GDM1 (cell line): ENCODE measurements at places on chromosomes 13 and 19.

DNA sequence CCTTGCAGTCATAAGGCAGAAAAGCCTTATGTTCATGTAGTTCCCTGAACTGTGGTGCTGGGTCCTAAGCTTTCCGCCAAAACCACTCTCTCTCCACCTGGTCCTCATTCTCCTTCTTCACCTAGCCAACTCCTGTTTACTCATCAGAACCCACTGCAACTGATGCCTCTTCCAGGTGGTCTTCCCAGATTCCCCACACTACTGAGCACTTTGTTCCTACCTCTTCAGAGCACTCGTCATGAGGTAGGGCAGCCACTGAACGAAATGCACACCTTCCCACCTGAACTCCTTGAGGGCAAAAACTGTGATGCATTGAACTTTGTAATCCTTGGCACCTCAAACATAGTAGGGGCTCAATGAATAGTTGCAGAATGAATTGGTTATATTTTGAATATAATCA is 100.4 kb downstream of the DOCK9 start:
- DNase-seq, result no peak

DNA sequence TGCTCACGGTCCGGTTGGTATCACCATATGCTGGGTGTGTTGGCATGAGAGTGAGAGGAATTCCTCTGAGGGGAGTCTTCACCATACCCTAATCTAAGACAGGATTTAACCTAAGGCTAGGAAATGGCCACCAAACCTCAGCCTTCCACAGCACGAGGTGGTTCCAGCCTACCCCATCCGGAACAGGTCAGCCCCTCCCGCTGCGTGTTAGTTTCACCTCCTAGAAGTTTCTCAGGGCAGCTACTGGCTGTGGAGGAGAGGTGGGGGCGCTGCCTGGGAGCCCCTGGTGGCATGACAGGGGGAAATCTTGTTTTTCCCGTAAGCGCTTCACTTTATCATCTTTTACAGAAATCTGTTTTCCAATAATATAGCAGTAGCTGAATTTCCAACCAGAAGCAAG is 55.1 kb downstream of the RGCC start:
- no peak for DNase-seq

- no peak for DNase-seq
Observed at GRCh38 chr19:17339088-17339741, 1.9 kb downstream of the GTPBP3 start.

GRCh38 chr13:66001140-66001539 is 1229.0 kb downstream of the PCDH9 start:
- no peak for DNase-seq

GRCh38 chr13:48579165-48579918 is 46.5 kb upstream of the RCBTB2 start:
- peak; percentile 50 for DNase-seq

- DNase-seq, result no peak
Observed at GRCh38 chr13:79190932-79191331, 215.1 kb downstream of the RBM26 start.

DNA sequence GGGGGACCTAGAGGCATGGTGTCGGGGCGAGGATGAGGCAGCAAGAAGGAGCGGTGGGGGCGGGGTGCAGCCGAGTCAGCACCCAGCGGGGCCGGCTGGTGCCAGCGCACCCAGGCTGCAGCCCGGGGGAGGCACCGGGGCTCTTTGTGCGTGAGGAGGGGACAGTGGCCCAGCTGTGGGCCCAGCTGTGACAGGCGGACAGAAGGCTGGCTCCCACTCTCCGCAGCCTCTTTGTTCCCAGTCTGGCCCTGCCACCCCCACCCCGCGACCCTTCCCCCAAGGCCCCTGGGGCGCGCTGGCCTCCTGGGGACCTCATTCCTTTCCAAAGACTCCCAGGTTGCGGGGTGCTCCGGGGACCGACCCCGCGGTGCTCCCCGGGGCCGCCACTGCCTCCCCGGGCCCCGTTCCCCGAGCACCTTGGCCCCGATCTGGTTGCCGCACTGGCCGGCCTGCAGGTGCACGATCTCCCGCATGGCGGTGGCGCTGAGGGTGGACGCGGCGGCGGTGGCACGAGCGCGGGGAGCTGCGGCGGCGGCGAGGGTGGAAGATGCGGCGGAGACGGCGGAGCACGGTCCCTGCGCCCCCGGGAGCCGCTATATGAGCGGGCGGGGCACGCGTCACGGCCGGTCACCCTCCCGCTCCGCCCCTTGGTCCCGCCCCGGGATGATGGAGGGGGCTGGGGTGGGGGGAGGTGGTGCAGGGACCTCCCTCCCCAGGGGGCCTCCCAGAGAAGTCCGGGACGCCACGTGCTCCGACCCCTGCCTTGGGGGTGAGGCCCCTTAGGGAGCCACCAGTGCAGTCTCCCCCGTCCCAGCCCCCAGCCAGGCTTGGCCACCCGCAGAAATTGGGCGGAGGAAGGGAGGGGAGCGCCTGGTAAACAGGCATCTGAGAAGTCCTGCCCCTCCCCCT is at the start of gene TUBB4A:
Gene TUBB4A (minus strand): TSS at position 570 of the 909 bp plus-strand sequence. CDS start 97 bp downstream, at position 473.
- DNase-seq, result no peak

GRCh38 chr13:33543631-33544265 is 258.2 kb upstream of the STARD13 start:
- DNase-seq, result peak; percentile 19

GRCh38 chr13:20882206-20882605 is 20.3 kb downstream of the XPO4 start:
- no peak for DNase-seq

DNA sequence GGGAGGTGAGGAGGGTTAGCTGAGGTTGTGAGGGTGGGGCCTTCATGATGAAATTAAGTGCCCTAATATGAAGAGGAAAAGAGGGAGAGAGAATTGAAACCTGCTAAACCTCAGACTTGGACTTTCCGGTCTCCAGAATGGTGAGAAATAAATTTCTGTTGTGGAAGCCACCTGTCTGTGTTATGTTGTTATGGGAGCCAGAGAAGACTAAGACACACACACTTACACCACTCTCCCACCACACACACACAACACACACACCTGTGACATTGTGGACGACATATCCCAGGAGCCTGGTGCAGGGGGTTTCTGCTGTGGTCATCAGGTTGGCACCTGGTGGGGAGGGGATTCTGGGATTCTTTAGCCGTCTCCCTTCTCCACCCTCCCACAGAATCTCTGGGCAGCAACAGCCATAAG is 14.0 kb downstream of the KLK4 start:
- no peak for DNase-seq

DNA sequence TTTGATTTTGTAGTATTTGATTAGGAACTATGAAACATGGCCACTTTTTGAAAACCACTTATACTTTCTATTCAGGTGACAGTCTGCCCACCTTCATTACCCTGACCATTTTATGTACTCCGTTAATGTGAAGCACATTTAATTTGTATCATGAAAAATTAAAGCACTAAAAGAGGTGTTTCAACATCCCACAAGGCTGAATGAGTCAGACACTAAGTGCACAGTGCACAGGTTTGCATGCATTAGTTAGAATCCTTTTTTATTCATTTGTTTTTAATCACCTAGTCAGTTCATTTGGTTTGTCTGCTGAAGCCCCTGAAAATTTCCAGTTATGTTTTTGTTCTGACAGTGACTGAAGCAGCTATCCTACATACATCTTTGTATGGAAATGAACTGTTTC is 271.0 kb downstream of the SLITRK5 start:
- DNase-seq, result no peak

- DNase-seq, result no peak
Observed at GRCh38 chr19:55075371-55075998, at the start of gene EPS8L1. EPS8L1 (plus strand) TSS chr19:55075869; CDS start chr19:55076445, 576 bp downstream.

GRCh38 chr13:92984151-92984550 is 242.5 kb upstream of the GPC6 start:
- no peak for DNase-seq

GRCh38 chr13:84430446-84430845 is 548.2 kb upstream of the SLITRK1 start:
- DNase-seq, result no peak

GRCh38 chr19:5261156-5261890 is 79.3 kb downstream of the PTPRS start:
- DNase-seq, result no peak

DNA sequence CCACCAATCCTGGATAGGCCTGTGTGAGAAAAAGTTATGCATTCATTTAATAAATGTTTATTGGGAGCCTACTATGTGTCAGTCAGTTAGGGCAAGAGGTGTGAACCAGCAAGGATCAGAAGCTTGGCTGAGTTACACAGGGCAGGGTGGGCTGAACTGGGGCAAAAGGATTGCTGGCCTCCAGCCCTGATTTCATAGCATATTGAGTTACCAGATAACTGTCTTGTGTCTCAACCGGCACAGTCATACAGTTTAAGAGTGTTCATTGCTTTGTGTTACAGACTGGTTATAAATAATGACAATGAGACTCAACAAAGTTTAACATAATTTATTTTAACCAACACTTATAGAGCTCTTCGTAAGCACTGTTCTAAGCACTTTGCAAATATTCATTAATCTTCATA is 253.8 kb downstream of the DLEU7 start:
- DNase-seq, result no peak

- DNase-seq, result no peak
Observed at GRCh38 chr13:50124536-50125303, 109.5 kb downstream of the KCNRG start.

- DNase-seq, result no peak
Observed at GRCh38 chr19:35379992-35380391, 9.1 kb downstream of the GPR42 start.

DNA sequence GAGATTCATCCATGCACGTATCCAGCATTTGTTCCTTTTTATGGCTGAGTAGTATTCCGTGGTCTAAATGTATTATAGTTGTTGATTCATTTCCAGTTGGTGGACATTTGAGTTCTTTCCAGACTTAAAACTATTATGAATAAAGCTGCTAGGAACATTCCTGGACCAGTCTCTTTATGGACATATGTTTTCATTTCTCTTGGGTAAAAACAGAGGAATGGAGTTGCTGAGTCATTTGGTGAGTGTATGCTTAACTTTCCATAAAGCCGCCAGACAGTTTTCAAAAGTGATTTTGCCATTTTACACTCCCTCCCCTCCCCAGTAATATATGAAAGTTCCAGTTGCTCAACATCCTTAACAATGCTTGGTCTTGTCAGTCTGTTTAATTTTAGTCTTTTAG is 116.4 kb downstream of the TSHZ3 start:
- no peak for DNase-seq

DNA sequence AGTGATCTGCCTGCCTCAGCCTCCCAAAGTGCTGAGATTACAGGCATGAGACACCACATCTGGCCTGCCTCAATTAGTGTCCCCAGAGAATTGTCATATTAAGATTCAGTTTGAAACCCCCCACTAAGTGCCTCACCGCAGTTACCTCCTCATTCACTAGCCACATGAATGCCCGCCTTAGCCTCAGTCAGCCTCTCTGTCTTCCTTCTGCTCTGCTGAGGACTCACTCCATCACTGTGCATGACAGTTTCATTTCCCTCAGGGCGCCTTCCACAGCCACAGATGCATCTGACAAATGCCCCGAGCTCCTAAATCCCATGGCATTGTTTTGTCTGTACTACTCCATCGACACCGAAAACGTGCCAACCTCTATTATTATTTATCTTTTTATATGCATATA is 23.3 kb downstream of the MIPEP start:
- no peak for DNase-seq

- DNase-seq, result peak; percentile 53
Observed at GRCh38 chr13:26707122-26708006, 53.2 kb downstream of the GPR12 start.
